IPS DF 6.9 (cell line): ENCODE measurements at places on chromosomes 11 and 22.

- DNase-seq: no peak
These were observed 75.5 kb upstream of the RAB38 start for GRCh38 chr11:88250566-88251242.

- DNase-seq: no peak
These were observed 83.5 kb downstream of the ACER3 start for GRCh38 chr11:76944225-76944624.

DNA sequence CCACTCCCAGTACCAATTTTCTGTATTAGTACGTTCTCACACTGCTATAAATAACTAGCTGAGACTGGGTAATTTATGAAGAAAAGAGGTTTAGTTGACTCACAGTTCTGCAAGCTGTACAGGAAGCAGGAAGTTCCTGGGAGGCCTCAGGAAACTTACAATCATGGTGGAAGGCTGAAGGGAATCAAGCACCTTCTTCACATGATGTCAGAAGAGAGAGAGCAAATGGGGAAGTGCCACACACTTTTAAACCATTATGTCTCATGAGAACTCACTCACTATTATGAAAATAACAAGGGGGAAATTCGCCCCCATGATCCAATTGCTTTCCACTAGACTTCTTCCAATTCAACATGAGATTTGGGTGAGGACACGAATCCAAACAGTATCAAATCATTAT lies 271.4 kb downstream of the ETS1 start:
- DNase-seq: no peak

- DNase-seq: no peak
These were observed 114.4 kb downstream of the FBXO7 start for GRCh38 chr22:32589007-32589406.

DNA sequence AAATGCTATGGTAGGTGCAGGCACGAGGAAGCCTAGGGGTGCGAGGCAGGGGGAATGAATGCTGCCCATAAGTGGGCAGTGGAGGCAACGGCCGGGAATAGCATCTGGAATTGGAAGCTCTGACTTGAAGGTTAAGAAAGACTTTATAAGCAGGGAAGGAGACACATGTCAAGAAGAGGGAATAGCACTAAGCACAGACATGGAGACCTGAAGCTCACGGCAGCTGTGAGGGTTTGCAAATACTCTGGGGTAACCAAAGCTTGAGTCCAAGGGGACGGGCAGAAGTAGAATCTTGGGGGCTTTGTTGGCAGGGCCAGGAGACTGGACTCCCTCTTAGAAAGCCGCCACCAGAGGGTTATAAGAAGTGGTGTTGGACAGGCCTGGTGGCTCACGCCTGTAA lies 112.6 kb downstream of the CEP164 start:
- no peak for DNase-seq

GRCh38 chr11:71339396-71339881 lies 87.1 kb upstream of the SHANK2 start:
- DNase-seq: no peak

DNA sequence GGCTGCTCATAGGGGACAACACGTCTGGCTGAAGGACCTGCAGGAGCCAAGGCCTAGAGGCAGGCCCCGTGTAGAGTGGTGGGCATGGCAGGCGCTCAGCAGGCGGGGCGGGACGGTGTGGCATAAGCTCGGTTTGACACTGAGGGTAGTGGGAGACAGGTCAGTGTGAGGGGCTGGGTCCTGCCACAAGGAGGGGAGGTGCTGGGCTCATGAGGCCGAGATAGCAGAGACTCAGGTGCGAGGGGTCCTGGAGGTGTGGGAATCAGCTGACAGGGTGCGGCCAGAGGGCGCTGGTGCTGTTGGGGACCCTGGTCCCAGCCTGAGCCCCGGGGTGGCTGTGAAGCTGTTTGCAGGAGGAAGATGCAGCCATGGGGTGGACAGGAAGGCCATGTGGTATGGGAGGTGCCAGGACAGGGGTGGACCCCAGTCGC lies 6.7 kb downstream of the SLC22A12 start:
- no peak for DNase-seq

DNA sequence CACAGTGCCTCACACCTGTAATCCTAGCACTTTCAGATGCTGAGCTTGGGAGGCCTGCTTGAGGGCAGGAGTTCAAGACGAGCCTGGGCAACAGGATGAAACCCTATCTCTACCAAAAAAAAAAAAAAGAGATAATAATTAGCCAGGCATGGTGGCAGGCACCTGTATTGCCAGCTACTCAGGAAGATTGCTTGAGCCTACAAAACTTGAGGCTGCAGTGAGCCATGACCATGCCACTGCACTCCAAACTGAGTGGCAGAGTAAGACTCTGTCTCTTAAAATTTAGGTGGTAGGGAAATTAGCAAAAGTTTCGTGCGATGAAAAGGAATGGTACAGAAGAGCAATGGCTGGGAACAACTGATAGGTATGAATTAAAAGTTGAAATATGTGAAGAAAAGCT lies 18.0 kb downstream of the ST13 start:
- no peak for DNase-seq

DNA sequence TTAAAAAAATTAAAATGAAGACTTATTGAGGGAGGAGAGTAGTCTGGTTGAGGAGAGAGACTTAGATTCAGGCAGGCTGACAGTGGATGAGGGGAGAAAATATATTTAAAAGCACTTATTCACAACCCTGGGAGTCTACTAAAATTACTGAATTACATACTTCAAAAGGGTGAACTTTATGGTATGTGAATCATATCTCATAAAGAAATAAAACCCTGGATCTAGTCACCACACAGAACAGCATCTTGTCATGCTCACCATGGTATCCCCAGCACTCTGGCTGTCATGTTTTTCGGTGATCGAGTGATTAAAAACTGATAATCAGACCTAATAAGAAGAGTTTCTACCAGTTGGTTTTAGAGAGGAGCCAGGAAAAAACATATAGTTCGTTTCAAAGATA lies 11.0 kb downstream of the TEAD1 start:
- no peak for DNase-seq

- DNase-seq: no peak
These were observed 4.5 kb downstream of the DBX1 start for GRCh38 chr11:20155683-20156279.

- no peak for DNase-seq
These were observed 35.9 kb downstream of the PIK3C2A start for GRCh38 chr11:17171916-17172315.

DNA sequence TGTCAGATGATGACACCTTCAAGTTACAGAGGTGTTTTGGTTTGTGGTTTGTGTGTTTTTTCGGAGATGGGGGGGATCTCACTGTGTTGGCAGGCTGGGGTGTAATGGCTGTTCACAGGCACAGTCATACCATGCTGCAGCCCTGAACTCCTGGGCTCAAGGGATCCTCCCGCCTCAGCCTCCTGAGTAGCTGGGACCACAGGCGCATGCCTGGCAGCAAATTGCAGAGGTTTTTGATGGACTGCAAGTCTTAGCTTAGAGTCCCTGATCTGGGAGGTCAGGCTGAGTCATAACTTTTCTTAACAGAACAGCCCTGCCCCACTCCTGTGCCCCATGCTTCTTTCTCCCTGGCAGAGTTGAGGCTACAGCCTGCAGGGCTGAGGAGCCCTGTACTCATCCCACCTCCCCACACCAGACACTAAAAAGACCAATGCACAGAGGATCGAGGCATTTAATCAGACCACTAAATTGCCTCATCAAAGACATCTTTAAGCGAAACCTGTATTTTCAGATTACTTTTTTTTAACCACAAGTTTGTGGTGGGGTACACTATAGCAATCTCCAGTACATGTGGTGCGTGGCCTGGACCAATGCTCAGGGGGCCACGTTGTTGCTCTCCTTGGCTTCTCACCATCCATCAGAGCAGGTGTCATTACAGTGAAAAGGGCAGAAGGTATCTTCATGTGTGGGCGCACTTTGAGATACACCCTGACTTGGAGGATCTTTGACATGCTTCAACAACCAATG lies 17.1 kb upstream of the ADORA2A start:
- DNase-seq: no peak

DNA sequence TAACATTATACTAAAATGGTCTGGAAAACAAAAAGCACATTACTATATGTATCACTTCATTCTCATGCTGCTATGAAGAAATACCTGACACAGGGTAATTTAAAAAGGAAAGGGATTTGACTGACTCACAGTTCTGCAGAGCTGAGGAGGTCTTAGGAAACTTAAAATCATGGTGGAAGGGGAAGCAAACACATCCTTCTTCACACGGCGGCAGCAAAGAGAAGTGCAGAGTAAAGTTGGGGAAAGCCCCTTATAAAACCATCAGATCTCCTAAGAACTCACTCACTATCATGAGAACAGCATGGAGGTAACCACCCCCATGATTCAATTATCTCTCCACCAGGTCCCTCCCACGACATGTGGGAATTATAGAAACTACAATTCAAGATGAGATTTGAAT lies 60.0 kb downstream of the FAM181B start:
- DNase-seq: no peak

GRCh38 chr11:1317432-1317831 lies 8.0 kb upstream of the TOLLIP start:
- DNase-seq: no peak

DNA sequence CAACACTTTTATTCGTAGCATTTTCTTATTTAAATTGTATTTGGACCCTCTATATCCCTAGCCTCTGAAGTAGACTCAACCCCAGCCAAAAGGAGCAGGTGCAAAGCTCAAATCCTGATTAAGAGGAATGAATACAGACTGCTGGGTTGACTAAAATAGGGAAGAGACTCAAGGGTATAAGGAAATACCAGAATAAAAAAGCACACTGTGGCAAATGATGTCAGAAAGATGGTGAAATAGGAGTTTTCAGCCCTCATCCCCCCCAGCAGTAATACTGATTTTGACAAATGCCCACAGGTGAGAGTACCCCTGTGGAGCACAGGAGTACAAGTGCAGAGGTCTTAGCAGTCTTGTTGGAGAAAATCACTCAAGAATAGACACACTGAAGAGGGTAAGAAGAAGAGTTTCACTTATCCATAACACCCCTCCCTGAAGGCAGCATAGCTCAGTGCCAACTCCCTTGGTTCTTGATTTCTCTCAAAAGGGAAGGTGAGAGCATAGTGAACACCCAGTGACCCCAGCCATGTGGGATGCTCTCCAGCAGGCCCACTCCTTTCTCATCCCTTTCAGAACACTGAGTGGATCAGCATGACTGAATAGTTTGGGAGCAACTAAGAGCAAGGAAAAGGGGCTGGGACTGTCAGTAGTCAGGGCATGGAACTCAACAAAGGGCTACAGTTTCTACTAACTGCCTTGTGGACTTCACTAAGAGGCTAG lies 71.7 kb downstream of the TBC1D22A start:
- no peak for DNase-seq

GRCh38 chr11:128481135-128481534 lies 106.2 kb downstream of the ETS1 start:
- no peak for DNase-seq

- no peak for DNase-seq
These were observed 95.2 kb downstream of the RCN1 start for GRCh38 chr11:32186118-32186517.
